ENCODE measurements at places on chromosomes 3 and 15.

DNA sequence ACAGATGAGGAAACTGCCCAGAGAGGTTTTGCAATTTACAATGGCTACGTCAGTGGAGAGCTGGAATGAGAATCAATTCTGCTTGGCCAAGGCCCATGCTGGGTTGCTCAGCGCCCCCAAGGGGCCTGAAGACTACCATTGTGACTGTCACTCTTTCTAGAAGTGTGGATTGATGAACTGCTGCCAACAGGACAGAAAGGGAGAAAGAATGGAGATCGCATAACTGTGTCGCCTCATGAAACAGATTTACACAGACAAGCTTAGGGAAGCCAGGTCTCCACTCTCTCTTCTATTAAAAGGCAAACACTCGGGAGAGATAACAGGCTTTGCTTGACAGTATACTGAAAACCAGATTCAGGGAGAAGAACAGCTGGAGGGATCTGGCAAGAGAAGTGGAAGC lies 160.0 kb downstream of the STT3B start:
- no peak for DNase-seq

DNA sequence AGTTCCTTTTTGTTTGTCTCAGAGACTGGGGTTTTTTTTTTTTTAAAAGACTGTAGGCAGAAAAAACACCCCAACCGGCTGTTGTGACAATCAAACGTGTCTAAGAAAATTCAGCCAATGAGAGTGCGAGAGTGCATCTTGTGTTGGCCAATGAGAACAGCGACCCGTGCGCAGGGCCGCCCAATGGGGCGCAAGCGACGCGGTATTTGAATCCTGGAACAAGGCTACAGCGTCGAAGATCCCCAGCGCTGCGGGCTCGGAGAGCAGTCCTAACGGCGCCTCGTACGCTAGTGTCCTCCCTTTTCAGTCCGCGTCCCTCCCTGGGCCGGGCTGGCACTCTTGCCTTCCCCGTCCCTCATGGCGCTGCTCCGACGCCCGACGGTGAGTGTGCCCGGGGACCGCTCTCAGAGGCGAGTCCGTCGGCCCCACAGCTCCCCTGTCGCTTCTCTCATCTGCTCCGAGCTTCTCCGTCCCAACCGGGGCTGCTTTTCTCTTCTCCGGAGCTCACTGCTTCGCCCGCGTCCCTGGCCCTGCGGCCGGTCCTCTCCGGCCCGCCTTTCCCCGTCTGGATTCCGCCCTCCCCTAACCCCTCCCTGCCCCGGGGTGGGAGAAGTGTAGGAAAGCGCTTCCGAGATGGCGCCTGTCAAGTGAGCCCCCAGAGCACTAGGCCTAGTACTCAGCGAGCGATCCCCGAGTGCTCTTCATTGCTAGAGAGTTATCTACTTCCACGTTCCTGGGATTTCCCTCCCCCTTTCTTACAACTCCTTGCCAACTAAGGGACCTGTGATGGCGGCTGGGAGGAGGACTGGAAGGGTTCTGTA lies at the start of gene CCNB2:
TSS of gene CCNB2 (plus strand) at position 235 of the 821 bp plus-strand sequence. CDS start at position 358, 123 bp downstream.
- peak; percentile 61 for DNase-seq

DNA sequence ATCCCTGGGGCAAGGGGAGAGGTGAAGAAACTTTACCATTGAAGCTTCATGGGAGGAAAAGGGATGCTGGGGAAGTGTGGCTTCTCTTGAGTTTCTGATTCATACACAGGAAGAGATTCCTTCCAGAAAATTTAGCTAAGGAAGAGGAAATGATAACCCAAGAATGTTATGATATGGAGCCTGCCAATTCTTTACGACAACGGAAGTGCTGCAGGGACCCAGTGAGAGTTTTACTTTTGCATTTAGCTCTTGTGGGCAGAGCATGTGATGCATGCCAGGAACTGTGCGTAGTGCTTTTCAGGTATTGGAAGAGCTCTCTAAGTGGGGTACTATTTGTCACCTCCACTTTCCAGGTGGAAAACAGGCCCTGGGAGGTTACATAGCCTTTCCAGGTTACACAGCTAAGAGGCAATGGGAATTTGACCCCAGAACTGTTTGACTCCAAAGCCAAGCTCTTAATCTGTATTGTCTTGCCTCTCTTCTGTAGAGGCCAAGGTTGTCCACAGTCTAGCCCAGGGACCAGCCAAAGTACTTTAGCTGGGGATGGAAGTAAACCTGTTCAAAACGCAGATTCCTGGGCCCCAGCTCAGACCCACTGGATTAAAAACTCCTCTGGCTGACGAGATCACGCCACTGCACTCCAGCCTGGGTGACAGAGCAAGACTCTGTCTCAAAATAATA lies 23.0 kb downstream of the CMTM7 start:
- no peak for DNase-seq

DNA sequence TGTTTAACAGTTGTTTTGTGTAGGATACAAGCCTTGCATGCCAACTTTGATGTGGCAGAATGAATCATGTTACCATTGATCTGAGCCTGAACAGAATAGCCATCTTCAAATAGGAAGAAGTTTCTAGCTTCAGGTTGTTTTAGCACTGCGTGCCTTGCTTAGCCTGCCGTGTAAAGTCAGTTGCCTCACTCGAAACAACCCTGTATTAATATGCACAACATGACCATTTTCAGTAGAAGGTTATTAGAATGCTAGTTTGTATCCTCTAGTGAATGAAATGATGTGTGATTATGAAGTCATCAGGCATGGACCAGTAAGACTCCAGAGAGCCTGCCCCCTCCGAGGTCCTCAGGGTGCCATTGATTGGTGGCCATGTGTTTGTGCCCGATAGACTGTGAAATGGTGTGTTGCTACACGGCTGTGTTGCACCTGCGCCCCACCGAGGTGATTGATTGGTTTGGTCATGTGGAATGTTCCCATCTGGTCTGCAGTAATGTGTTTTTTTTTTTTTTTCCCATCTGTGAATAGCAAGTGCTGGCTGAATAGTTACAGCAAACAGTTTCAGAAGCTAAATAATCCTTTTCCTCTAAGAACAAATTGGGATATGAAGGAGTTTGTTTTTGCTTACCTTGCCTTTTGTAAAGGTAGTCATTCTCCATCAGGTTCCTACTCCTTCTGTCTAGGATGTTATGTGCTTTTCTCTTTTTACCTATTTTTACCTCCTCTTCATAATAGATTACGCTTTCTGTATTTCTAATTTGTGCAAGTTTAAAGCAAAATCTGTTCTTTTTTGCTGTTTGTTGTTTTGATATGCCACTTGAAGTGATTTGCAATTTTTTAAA lies 214.9 kb downstream of the TCF12 start:
- DNase-seq, result no peak

- no peak for DNase-seq
Measured at GRCh38 chr3:155281912-155282311, 11.6 kb downstream of the STRIT1 start.

GRCh38 chr3:32239307-32240158 lies 1.1 kb downstream of the CMTM8 start:
- no peak for DNase-seq

DNA sequence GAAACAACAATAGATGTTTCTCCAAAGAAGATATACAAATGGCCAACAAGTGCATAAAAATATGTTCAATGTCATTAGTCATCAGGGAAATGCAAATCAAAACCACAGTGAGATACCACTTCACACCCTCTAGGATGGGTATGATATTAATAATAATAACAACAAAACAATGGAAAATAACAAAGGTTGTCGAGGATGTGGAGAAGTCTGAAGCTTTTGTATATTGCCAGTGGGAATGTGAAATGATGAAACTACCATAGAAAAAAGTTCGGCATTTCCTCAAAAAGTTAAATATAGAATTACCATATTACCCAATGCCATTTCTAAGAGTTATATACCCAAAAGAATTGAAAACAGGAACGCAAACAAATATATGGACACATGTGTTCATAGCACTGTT lies 10.8 kb downstream of the BHLHE40 start:
- DNase-seq, result no peak

DNA sequence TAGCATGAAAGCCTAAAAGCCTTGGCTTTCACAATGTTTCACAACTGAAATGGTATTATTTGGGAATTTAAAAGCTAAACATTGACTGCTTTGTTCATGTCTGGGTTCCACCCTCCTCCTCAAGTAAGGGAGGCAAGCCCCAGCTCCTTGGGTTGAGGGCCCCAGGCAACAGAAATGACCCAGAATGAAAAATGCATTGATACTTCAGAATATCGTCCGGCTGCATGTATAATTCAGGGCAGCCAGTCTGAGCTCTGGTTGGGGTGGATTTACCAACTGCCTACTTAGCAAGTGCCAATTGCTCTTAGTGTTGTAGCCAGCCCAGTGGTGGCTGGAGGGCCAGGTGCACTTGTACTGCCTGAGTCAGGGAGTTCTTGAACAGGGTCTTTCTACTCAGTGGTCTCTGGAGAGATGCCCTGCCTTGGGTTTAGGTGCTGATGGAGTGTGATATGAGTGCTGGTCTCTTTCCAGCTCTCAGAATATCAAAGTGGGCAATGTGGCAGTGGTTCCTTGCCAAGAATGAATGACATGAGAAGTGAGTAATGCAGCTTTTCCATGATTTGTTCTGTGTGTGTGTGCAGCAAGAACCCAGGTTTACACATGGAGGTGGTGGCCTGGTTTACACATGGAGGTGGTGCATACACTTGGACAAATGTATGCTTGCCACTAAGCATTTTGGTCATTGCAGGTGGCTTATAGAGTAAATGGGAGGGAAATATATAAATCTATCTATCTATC lies 40.9 kb upstream of the ADAMTSL3 start:
- no peak for DNase-seq

DNA sequence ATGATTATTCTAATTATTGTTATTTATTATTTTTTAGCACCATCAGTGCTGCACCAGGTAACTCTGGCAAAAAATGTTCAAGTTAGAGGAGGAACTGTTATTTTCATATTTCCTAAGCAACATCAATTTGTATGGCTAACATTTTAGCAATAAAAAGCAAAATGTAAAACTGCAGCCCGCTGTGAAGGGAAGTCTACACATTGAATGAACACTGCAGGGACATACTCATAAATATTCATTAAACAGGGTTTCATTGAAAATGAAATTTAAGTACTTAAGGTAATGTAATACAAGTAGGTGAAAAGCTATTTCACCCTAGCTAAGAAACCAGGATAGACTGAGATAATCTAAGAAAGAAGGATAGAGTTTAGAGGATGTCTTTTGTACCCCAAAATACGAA lies 532.7 kb downstream of the NLGN1 start:
- no peak for DNase-seq

DNA sequence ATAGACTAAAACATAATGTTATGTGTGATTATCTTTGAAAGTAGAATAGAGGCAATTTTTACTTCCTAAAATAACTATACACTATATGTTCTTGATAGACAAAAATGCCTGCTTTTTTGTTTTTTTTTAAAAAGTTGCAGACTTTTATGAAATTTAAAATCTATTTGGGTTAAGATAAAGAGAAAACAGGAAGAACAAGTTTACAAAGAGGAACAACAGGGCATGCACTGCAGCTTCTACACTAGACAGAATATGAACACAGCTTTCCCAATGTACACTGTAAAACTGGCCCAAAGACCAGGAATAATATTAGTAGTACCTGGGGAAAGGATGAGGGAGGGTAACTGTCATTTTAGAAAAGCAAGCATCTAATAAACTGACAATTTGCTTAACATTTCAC lies 53.7 kb downstream of the NR1I2 start:
- DNase-seq, result no peak

GRCh38 chr15:98900356-98900755 lies 107.2 kb downstream of the PGPEP1L start:
- no peak for DNase-seq

GRCh38 chr3:9129365-9129764 lies 120.1 kb downstream of the SRGAP3 start:
- DNase-seq, result no peak

DNA sequence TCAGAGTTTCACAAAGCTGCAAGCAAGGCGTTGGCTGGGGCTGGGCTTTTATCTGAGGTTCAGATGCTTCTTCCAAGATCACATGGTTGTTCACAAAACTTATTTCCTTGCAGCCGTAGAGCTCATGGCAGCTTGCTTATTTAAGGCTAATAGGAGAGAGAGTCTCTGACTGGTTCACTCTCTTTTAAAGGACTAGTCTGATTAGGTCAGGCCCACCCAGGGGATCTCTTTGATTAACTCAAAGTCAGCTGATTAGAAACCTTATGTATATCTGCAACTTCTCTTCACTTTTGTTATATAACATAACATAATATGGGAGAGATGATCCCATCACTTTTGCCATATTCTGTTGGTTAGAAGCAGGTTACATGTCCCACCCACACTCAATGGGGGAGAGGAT lies 99.9 kb upstream of the CCNL1 start:
- DNase-seq, result no peak

DNA sequence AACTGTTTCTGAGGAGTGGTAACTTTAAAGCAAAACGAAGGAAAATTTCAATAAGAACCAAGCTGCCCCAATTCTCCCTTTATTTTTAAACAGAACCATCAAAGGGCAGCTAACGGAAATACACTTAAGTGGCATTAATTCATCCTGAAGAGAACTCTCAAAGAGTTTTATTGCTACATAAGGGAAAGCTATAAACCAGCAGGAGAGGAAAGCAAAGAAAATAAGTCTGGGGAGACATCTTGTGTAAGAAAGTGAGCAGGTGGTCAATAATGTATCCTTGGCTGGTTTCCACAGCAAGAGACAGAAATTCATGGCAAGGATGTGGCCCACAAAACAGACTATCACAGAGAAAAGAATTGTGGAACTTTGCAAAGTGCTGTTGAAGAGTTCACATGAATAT lies 40.0 kb upstream of the CMSS1 start:
- DNase-seq, result no peak

DNA sequence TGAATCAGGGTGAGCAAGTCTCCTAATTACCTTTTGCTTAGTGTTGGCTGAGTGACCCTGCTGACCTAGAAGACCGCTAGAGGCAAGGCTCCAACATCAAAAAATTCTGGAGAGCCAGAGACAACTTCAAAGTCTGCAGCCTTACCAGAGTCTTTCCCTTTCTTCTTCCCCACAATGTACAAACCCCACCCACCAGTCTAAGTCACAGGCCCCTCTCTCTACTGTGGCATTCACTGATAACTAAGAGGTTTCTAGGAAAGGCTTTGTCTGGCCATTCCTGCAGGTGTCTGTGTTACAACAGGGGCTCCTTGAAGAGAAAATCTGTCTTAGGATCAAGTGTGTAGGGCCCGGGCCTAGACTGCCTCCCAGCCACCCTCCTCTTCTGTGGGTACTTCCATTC lies 525 bp downstream of the MYH15 start:
- no peak for DNase-seq

All from stimulated activated CD8-positive, alpha-beta memory T cell treated with anti-CD3 and anti-CD28 coated beads, Interleukin-4, amount 100 ng/mL, for 1 hour (primary cell).